ENCODE measurements at places on chromosomes 6 and 20.

GRCh38 chr6:43575105-43575771 lies 600 bp downstream of the XPO5 start:
- DNase-seq: no peak

DNA sequence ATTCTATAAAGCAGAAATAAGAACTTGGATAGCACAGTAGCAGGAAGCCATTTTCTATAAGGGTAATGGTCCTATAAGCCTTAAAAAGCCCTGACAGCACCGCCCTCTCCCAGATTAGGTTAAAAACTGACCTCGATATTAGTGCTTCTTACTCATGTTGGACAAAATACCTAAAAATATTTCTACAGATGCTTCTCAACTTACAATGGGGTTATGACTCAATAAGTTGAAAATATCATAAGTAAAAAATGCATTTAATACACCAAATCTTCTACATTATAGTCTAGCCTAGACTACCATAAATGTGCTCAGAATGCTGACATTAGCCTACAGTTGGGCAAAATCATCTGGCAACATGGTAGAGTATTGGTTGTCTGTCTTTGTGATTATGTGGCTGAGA lies 70.3 kb downstream of the SESN1 start:
- no peak for DNase-seq

GRCh38 chr6:102853249-102853955 lies 1459.9 kb downstream of the GRIK2 start:
- DNase-seq: no peak

DNA sequence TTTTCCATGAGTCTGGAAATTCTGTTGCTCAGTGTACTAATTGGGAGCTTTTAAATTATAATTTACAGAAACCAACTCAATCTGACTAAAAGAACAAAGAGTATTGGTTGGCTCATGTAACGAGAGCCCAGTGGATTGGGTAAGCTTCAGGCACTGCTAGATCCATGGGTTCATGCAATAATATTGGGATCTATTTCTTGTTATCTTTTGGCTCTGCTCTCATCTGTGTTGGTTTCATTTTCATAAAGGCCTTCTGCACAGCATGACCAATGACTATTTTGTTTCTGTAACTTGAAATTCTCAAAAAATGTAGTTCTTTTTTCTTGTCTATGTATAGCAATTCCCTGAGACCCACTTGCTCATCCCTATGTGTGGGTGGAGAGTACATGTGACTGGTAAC lies 12.0 kb downstream of the SLC2A10 start:
- no peak for DNase-seq

- DNase-seq: no peak
Measured at GRCh38 chr6:169884158-169884557, 132.7 kb downstream of the ERMARD start.

- DNase-seq: no peak
Measured at GRCh38 chr6:133985970-133986369, 32.9 kb downstream of the TBPL1 start.

DNA sequence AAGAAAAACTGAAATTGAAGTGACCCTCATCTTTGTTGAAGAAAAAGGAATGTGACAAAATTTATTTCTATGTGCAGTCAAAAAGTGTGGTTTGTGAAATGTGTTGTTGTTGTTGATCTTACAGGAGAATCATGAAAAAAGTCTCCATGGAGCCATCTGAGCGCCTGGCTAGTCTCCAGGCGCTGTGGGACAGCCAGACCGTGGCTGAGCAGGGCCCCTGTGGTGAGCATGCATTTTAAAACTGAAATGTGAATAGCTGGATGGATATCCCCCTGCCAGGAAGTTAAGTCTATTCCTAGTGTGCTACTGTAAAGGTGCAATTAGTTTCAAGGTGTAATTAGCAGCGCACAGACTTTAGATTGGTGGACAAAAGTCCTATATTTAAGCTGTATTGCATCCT lies 170.6 kb downstream of the CARMIL1 start:
- no peak for DNase-seq

- DNase-seq: no peak
Measured at GRCh38 chr6:95127261-95127660, 450.1 kb upstream of the MANEA start.
